HEK293T (cell line): ENCODE measurements at places on chromosomes 3 and 15.

- no peak for DNase-seq
These were observed 39.5 kb downstream of the TIGIT start for GRCh38 chr3:114333180-114333922.

GRCh38 chr3:159978353-159978752 is 10.3 kb upstream of the IL12A start:
- no peak for DNase-seq

- DNase-seq: no peak
These were observed 11.2 kb downstream of the ATP8B4 start for GRCh38 chr15:50107591-50108408.

- no peak for DNase-seq
These were observed 64.0 kb upstream of the TTBK2 start for GRCh38 chr15:42984493-42985034.

- no peak for DNase-seq
These were observed 217.8 kb upstream of the CBLB start for GRCh38 chr3:106086636-106087035.
